ENCODE measurements at places on chromosomes 5 and 9.

DNA sequence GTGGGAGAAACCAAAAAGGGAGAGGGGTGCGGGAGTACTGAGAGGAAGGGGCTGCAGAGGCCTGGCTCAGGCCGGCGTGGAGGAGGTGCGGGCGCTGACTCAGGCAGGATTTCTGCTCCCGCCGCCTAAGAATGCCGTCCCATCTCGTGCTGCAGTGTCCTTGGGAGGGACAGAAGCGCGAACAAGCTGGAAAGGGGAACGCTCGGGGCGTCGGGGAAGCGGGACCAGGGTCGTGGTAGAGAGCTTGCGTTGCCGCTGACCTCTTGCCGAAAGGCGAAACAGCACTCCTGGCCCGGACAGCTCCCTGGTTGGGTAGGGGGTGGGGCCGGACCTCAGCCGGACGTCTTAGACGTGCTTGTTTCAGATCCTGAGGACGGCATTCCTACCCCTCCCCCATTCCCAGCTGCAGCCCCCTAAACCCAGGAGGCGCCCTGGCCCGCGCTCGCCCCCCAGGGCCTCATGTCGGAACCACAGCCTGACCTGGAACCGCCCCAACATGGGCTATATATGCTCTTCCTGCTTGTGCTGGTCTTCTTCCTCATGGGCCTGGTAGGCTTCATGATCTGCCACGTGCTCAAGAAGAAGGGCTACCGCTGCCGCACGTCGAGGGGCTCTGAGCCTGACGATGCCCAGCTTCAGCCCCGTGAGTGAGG is 1.1 kb downstream of the RELL2 start:
- DNase-seq, result peak; percentile 61

GRCh38 chr9:34405719-34406118 is 29.0 kb upstream of the MYORG start:
- no peak for DNase-seq

DNA sequence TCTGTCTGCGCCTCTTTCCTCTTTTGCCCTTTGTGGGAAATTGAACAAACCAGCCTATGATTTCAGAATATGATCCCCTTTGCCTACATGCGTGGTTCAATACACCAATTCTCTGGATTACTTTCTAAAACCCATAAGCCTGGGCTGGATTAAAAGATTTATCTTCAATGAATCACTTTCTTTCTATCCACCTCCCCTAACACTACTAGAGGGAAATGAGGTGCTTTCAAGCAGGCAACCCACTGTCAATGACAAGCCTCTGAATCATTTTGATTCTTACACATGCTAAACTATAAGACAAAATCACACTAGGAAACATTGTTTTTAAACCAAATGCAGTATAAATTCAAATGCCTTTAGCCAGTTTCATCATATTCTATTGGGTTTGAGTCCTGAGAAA is 257.5 kb downstream of the AGTPBP1 start:
- DNase-seq, result no peak

DNA sequence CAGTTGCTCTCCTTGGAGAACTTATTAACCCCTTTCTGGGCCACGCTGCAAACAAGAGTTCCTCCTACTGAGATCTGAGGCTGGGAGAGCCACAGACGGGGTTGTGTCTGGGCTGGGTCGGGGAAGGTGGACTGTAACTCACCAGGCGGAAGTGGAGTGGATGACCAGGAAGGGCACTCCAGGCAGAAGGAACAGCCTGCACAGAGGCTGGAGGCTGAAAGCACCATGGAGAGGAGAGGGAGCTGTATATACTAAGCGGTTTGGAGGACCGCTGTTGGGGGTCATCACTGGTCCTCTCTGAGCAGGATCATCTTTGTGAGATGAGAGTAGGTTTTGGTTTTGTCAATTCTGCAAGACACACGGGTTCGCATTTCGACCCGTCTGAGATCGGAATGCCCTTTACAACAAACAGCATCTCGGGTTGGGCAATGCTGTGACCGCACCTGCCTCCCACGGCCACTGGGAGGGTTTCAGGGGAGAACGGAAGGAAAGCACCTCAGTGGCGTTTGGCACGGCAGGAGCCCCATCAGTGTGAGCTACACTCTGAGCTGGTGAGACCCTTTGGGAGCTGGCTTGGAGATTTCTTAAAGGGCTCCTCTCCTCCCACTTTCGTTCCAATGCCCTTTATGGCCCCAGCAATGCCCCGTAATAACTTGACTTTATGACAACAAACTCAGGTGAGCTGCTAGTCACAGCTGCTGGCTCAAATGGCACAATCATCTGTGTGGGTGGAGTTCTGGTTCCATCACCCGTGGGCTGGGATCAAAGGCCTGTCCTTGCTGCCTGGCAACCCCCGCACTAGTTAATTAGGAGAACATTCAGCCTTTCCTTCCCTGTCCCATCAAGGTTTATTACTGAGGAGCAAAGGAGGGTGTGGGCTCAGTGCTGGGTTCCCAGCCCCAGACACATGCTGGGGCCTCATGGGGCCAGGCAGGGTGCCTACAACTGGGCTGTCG is 18.7 kb upstream of the NEURL1B start:
- DNase-seq, result no peak

GRCh38 chr9:98057138-98057799 is 737 bp downstream of the NANS start:
- DNase-seq, result no peak

DNA sequence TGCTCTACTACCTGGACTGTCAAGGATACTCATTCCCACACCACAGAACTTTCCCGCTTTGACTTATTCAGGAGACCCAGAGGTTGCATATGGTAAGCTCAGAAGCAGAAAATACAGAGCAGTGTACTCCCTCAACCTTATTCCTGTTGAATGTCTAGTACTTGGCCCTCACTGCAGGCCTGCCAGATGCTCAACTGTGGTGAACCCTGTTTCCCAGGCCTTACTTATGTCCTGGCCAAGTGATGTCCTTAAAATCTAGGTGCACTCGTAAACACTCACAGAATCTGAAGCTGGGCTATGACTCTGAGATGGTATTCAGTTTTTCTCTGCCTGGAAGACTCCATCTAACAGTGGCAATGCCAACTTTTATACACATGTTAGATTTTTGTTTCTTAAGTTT is 21.0 kb downstream of the DIAPH1 start:
- DNase-seq, result no peak

- peak; percentile 54 for DNase-seq
Observed at GRCh38 chr5:140402258-140403074, 833 bp downstream of the ANKHD1 start.

DNA sequence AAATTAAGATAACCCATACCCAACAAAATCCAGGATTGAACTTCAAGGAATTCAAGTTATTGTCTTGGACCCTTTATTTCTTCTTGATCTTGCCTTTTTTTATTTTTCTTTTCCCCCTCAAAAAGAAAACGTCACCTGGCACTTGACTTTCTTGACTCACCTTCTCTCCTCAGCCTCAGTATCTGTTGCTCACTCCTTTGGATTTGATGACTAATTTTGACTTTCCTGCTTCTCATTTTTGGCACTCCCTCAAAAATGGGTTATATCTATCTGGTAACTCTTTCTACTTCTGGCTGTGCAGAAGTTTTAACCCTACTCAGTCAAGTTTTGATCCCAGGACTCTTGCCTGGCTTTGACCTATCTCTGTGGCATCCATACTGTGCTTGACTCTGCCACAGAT is 66.6 kb upstream of the SPATA31D4 start:
- DNase-seq, result no peak

- no peak for DNase-seq
Observed at GRCh38 chr5:58452566-58453258, 7.2 kb downstream of the PLK2 start.

Data from stimulated activated CD4-positive, alpha-beta T cell treated with anti-CD3 and anti-CD28 coated beads, Interleukin-4, amount 100 ng/mL, for 1 hour (primary cell).